ENCODE measurements at places on chromosomes 1 and 21.

- no peak for DNase-seq
Measured at GRCh38 chr21:34091032-34091431, 17.7 kb downstream of the MRPS6 start.

DNA sequence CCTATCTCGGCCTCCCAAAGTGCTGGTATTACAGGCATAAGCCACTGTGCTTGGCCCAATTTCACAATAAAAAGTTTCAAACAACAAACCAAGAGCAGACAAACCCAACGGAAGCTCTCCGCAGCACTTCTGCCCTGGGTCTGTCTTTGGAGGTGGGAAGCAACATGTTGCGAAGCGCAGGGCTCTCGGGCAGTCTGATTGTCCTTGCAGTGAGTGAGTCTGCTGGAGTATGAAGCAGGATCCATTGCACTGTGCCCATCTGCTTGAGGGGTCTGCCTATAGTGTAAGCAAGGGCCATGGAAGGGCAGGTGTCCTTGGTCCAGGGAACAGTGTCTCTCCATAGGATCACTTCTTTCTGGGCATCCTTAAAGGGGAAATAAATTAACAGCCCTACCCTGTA is 14.6 kb upstream of the PARP1 start:
- no peak for DNase-seq

- DNase-seq, result no peak
Measured at GRCh38 chr1:236835491-236835890, 40.4 kb downstream of the MTR start.

- DNase-seq, result no peak
Measured at GRCh38 chr1:92511541-92511940, 24.8 kb upstream of the GFI1 start.

GRCh38 chr1:220370041-220370700 is 97.9 kb upstream of the RAB3GAP2 start:
- DNase-seq, result no peak

DNA sequence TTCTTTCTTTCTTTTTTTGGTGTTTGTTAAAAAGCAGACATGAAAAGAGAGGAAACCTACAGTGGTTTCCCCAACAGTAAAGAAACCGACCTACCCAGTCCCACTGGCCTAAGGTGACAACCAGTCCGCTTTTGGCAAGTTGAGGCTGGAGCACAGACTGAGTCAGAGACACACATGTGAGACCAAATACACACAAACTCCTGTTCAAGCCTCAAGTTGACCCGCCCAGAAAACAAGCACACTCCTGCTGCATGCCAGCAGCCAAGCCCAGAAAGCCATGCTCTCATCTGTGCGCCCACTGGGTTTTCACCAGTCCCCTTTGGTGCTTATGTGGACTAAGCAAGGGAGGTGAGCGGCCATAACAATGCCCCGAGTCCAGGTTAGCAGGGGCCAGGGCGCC is 64.6 kb upstream of the GPR153 start:
- no peak for DNase-seq

DNA sequence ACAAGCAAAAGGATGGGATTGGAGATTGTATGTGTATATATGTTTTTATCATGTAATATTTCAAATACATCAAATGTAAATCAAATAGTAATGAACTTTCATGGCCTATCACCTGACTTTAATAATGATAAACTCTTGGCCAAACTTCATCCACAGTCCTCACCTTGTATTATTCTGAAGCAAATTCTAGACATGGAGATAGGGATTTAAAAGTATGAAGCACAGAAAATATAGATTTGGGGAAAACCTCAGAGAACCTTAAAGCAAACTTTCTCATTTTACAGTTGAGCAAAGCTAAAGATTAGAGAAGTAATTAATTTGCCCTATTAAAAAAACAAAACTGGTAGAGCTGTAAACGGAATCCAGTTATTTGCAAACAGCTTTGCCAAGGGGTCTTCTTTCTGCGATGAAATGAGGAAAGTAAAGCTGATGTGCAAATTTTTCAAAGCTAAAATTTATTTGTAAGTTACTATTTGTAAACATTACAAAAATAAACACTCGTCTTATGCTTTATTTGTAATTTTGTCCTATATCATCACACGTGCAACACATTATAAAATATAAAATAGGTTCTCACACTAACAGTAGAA is 19.9 kb upstream of the KIF14 start:
- no peak for DNase-seq

DNA sequence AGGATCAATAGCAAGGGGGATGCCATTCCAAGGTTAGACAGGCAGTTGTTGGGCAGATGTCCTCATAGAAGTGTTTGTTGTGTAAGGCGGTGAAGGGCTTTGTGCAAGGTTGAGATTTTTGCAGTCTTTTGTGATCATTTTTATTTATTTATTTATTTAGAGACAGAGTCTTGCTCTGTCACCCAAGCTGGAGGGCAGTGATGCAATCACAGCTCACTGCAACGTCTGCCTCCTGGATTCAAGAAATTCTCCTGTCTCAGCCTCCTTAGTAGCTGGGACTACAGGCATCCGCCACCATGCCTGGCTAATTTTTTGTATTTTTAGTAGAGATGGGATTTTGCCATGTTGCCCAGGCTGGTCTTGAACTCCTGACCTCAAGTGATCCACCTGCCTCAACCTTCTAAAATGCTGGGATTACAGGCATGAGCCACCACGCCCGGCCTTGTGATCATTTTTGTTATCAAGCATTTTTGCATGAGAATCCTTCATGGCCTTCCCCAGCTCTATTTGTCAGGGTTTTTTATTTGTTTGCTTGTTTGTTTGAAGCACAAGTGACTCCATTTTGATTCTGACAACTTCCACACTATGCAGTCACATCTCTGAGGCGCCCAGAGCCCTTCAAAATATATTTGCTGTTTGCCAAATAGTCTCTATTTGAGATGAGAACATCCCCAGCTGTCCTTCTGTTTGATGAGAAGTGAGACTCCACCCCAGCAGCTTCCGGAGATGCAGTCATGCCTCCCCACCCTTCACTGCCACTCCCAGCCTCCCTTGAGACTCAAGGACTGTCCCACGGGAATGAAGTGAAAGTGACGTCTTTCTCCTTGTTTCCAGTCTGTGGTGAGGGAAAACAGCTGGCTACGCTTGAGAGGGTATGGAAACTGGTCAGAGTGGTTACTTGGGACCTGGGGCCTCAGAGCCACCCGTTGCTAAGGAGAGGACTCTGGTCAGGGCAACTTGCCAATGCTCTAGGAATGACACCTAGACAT is 38.0 kb downstream of the TMEM50B start:
- DNase-seq, result no peak

DNA sequence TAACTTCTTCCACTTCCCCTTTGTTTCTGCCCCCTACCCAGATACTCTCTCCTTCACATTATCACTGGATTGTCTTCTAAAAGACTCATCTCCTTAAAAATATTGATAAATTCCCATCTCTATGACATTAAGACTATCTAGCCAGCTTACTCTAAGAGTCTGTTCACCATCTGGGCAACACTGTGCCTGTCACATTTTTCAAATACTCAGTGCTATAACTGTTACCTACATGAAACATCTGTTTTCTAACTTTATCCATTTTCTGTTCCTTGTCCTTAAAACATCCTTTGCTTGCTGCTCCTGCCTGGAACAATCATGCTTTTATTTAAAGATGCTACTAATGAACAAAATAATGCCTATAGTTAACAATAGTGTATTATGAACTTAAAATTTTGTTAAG is 81.4 kb downstream of the NCAM2 start:
- no peak for DNase-seq

GRCh38 chr1:51518033-51518585 is 957 bp downstream of the EPS15 start:
- DNase-seq, result peak; percentile 32

DNA sequence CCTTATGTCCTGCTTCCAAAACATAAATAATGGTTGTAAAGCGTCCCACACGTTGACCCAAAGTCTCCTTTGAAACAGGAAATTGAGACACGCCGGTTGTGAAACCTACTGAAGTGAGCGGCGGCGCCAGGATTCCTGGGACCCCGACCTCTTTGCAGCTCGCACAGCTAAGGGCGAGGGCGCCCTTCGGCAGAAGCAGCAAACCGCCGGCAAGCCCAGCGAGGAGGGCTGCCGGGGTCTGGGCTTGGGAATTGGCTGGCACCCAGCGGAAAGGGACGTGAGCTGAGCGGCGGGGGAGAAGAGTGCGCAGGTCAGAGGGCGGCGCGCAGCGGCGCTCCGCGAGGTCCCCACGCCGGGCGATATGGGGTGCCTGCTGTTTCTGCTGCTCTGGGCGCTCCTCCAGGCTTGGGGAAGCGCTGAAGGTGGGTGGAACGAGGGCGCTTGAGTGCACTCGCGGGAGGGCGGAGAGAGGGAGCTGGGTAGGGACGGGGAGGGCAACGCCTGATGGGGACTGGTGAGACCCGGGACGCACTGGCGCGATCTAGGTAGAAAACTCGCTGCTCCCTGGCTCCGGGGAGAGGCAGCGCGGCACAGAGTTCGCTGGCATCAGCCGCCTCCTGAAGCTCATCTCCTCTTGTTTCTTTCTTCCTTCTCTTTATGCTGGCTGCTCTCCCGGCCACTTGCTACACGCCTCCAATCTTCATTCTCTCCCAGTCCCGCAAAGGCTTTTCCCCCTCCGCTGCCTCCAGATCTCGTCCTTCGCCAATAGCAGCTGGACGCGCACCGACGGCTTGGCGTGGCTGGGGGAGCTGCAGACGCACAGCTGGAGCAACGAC is at the start of gene CD1D:
CD1D (plus strand) TSS at position 155 of the 836 bp plus-strand sequence; CDS start at position 362, 207 bp downstream.
- DNase-seq, result no peak

GRCh38 chr21:42779431-42779861 is 99.9 kb downstream of the WDR4 start:
- no peak for DNase-seq

DNA sequence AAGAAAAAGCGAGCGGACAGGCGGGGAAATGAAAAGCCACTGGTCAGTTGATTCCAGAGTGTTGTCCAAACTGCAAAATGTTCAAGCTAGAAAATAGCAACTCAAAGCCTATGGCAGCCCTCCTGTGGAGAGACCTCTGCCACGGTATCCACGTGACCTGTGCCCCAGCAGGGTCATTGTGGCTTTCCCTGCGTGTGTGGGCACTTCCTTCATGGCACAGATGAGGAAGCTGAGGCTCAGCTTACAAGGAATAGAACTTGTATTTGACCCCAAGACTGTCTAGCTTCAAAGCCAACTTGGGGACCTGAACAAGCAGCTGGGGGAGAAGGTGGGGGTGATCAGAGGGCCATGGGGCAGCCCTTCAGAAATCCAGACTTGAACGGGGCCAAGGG is 15.6 kb upstream of the PLEKHG5 start:
- DNase-seq, result no peak

DNA sequence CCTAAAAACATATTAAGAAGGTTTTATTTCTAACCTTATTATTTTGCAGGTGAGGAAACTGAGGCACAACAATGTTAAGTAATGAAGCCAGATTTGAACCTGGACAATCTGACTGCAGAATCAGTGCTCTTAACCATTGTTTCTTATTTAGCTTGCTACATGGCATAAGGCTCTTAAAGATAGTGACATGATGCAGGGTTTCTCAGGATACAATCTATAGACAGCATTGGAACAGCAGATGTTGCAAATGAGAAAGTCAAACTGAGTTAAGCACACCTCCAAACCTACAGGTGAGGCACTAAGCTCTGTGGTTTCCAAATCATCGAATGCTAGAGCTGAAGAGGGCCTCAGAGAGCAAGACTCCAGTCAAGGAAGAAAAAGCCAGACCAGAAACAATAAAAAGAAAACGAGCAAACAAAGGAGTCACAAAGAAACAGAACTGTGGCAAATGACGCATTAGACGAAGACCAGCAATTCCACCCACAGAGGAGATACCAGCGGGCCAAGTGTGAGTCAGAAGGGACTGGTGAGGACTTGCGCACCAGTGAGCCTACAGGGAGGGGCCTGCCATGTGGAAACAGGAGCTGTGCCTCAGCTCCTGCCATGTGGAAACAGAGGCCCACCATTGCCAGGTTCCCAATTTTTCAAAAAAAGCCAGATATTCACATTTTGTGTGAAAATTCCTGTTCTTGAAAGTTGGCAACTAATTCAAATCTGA is 14.4 kb downstream of the CD58 start:
- DNase-seq, result peak; percentile 60

DNA sequence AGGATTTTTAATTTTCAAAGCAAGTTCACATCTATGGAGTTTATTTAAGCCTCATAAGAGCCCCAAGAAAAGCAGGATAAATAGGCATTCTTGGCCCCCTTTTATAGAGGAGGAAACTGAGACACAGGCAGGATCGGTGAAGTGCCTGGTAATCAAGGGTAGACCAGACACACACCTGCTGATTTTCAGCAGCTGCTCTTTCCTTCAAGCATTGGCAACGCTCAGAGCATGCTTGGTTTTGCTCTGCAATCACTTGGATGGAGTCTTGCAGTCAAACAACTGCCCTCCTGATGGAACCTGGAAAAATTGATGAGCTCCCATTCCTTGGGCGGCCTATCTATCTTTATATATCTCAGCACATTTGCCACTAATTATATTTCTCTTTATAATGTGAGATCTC is 478.9 kb upstream of the CAMK1G start:
- no peak for DNase-seq

GRCh38 chr1:99544328-99544727 is 101.6 kb upstream of the PALMD start:
- DNase-seq, result no peak

- no peak for DNase-seq
Measured at GRCh38 chr1:66809736-66810326, 8.8 kb upstream of the INSL5 start.

DNA sequence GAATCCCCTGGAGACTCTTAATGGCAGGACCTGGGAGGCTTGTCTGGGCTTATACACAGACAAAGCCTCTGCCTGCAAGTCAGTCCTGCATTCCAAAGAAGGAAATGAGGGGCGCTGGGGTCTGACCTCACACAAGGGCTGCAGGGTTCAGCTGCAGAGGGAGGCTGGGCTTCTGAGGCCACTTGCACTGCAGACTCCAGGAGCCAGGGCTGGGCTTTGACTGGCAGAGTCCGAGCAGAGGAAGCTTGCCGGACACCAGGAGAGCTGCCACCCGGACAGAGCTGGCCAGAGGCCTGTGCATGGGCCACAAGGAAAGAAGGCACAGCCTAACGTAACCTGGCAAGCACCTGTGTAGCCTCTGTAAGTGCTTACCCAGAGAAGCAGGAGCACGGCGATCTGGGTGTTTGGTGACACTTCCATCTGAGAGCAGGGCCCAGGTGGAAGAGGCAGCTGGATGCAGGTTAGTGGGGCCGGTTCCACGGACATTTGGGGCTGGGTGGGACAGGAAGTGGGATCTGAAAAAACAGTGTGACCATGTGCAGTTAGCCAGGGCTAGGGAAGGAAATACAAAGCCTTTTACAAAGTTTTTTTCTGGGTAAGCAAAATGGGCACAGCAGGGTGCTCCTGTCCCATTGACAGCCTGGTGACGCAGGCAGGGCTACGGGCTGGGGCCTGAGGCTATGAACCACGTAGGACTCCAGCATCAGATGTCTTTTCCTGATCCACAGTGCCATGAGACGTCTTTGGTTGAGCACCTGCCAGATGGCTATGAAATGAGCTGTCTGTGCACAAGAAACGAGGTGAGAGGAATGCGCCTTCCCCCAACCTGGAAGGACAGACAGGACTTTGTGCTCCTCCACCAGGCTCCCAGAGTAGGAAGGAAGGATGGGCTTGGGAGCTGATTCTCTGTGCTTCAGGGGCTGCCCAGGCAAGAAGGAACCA is 37.3 kb upstream of the LBR start:
- no peak for DNase-seq

- DNase-seq, result no peak
Measured at GRCh38 chr1:169456029-169456428, 28.8 kb upstream of the CCDC181 start.

All from effector CD4-positive, alpha-beta T cell (primary cell).